ENCODE measurements at places on chromosomes 13 and 19.

GRCh38 chr19:56080669-56081401 is 40.3 kb downstream of the ZNF787 start:
- peak; percentile 31 for DNase-seq

- no peak for DNase-seq
Measured at GRCh38 chr13:45229172-45229571, 28.3 kb upstream of the KCTD4 start.

DNA sequence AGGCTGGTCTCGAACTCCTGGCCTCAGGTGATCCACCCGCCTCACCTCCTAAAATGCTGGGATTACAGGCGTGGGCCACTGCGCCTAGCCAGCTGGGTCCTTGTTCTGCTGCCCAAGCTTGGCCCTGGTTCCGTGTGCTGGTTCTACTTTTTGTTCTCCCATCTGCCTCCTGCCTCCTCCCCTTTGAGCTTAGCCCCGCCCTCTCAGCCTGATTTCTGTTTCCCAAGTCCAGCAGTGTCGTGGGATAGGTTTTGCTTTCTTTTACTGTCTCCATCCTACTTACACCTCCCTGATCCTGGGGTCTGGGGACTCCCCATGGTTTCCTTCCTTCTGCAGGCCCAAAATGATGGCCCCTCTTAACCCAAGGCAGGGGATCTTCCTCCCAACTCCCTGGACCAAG is 2.4 kb downstream of the BLOC1S3 start:
- no peak for DNase-seq

GRCh38 chr19:46935066-46935663 is 74.4 kb downstream of the ARHGAP35 start:
- no peak for DNase-seq

GRCh38 chr13:93700115-93700514 is 473.5 kb downstream of the GPC6 start:
- no peak for DNase-seq

GRCh38 chr13:110329258-110329657 is 22.2 kb downstream of the COL4A2 start:
- no peak for DNase-seq

DNA sequence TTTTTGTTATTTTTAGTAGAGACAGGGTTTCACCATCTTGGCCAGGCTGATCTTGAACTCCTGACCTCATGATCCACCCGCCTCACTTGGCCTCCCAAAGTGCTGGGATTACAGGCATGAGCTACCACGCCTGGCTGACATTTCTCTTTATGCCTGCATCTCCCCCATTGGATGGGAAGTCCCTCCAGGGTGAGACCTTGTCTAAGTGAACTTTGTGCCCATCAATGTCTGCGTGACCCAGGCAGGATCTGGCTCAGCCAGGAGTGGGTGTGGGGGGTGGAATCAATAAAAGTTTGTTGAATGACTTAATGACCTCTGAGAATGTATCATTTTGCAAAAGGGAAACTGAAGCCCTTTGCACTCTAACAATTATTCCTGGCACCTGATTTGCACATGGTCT is 1.8 kb upstream of the ARRDC5 start:
- no peak for DNase-seq

Measured in AG09319 (cell line).